ENCODE measurements at places on chromosomes 13 and 19. TPM values are rescaled to one million over a fixed set of nuclear protein-coding genes. Genes with fewer than 3 reads are reported as not detected.

GRCh38 chr13:112735791-112736190 is 46.0 kb downstream of the ATP11A start:
- DNase-seq: no peak

DNA sequence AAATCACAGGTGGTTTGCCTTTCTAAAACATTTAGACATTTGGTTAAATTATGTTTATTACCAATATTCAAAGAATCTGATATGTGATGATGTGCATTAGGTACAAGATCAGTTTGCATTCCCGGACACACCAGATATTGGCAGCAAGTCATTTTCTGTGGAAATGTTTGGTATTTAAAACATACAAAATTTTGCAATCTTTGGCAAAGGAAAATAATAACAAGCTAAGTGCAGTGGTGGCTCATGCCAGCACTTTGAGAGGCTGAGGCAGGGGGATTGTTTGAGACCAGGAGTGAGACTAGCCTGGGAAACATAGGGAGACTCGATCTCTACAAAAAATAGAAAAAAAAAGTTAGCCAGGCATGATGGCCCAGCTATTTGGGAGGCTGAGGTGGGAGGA is 29.1 kb upstream of the TSC22D1 start:
- DNase-seq: no peak

DNA sequence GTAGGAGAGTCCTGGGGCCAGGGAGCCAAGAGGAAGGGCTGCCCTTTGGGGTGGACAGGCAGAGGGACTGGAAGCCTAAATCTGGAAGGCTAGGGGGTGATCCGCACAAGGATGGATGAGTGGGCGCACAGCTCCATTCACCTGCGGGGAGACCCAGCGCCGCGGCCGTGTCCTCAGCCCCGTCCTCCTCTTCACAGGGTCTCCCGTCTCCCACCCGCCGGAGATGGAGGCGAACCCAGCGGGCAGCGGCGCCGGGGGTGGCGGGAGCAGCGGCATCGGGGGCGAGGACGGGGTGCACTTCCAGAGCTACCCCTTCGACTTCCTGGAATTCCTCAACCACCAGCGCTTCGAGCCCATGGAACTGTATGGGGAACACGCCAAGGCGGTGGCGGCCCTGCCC is 7.9 kb downstream of the ZNF865 start:
- no peak for DNase-seq

DNA sequence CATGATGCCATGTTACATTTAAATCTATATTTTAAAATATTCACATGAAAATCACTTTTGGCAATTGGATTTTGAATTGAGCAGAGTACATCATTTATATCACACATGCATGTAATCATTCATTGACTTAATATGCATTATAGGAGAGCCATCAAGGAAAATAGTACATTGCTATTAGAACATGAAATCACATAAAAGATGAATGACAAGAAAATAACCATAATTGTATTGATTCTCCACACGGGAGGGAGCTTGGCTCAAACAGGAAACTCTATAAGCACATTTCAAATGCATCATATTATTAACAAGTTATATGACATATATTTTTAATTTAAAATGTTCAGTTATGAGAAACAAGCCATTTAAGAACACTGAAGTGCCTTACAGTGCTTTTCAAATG is 208.6 kb upstream of the PRR20A start:
- no peak for DNase-seq

DNA sequence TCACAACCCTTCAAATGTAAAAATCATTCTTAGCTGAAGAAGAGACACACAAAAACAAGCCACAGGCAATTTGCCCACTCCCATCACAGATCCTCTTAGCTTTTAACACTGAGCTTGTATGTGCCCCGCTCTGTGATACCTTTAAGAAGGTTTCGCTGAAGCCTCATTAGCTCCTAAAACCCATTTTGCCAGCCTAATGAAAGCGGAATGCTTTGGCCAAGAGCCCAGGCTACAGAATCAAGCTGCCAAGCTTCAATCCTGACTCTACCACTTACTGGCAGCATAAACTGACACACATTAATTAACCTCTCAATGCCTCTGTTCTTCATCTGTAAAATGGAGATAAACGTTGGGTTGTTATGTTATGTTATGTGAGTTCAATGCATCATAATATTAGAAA is 10.5 kb downstream of the ZNF112 start:
- DNase-seq: no peak

The PLEKHF1 gene
- total RNA-seq: 17.6 TPM

The CCDC61 gene
- 27.3 TPM for total RNA-seq

The BEST2 gene
- not detected for total RNA-seq

The TEX26 gene
- total RNA-seq: not detected

The PTPRH gene
- 0.08 TPM for total RNA-seq

The ZAR1L gene
- total RNA-seq: 0.13 TPM

Measured in GM12878 (cell line).